Astrocyte of the spinal cord (primary cell): ENCODE measurements at places on chromosomes 2 and 18.

DNA sequence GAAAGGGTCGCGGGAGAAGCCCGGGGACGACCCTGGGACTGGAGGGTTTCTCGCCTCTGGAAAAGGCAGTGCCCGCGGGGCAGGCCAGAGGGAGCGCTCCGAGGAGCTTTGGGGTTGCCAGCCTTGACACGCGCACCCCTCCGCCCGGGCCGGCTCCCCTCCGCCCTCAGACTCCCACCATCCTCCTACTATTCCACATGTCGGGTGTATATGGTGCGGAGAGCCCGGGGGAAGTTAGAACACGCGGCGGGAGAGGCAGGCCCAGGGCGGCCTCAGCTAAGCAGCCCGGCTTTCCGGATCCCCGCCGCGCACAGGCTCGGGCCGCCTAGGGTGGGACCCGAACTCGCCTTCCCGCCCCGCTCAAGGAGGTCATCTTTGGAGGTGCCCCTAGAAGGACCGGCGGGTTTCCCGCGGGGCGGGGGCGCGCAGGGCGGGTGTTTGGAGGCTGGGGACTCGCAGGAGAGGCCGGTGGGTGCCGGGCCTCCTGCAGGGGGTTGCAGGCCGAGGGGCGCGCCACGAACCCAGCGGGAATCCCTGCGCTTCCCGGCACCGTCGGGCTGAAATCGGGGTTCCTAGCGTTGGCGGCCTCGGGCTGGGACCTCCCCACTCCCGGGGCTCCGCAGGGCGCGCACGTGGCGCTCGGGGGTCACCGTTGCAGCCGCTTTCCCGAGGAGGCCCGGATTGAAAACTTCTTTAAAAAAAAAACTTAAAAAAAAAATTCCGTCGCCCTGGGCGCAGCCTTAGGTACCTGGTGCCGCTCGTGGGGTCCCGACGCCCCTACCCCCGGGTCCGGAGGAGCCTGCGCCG, 3.7 kb downstream of the NFATC1 start:
- DNase-seq: no peak

DNA sequence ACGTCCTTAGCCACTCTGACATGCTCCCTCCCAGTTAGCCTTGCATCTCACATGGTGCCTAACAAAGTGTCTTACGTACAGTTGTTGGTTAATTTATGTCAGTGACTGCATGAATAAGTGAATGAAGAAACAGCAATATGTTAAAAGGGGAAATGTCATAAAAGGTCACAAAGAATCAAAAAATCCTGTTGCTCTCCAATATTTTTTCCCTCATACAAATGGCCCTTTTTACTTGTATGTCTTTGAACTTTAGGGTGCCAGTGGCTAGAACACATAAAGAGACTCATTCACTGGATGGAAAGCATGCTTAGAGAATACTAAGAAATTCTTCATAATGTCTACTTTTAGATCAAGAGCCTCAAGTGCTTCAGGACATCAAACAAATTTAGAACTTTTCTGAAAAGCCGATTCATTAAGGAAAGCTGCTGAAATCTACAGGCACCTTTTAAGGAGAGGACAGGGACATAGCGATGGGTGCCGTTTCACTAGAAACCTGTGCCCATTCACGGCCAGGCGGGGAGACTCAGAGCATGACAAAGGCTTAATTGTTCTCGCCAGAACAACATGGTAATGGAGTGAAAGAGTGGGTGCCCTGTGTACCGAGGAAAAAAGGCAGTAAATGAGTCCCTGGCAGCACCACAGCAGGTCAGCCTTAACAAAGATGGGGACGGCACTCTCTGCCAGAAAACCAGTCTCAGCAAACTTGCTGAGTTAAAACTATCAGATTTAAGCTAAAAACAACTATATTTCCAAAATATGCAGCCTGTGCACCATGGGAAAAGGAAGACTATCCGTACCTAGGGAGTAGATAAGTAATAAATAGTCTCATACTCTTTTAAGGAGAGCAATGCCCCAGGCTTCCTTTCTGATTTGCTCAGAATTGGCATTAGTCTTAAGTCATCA, 71.6 kb upstream of the SPTBN1 start:
- no peak for DNase-seq

DNA sequence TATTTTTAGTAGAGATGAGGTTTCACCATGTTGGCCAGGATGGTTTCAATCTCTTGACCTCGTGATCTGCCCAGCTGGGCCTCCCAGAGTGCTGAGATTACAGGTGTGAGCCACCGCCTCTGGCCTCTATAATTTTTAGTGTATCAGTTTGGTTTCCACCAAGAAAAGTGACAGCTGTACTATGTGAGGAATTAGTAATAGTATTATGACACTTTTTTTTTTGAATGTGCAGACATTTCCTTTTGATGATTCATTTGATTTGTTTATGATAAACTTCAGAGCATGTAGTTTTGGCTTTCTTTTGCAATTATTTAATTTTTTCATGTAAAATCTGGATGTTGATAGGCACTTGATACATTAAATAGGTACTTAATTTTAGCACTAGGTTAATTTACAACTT, 61.5 kb downstream of the PTPN4 start:
- DNase-seq: no peak

DNA sequence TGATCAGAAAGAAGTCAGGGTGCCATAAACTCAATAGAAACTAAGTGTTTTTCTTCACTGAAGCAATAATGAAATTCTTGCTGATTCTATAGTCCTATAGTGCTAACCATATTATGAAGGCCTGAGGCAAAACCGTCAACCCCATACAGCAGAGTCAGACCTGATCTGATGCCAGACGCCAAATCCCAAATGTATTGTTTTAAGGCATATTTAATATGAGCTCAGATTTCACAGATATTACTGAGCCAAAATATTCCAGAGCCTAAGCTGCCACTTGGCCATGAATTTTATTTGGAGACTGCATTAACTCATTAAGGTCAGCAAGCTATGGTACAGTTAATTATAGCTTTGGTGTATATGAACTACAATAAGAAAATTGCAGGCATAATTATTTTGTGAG, 53.4 kb downstream of the SCN1A start:
- no peak for DNase-seq

GRCh38 chr2:43085929-43086328, 140.5 kb downstream of the ZFP36L2 start:
- no peak for DNase-seq

- DNase-seq: peak; percentile 2
Observed at GRCh38 chr2:169172151-169172735, 102.9 kb downstream of the DHRS9 start.

- peak; percentile 33 for DNase-seq
Observed at GRCh38 chr2:70686577-70687460, 81.2 kb downstream of the ADD2 start.

GRCh38 chr2:128486640-128487375, 168.1 kb upstream of the HS6ST1 start:
- no peak for DNase-seq

DNA sequence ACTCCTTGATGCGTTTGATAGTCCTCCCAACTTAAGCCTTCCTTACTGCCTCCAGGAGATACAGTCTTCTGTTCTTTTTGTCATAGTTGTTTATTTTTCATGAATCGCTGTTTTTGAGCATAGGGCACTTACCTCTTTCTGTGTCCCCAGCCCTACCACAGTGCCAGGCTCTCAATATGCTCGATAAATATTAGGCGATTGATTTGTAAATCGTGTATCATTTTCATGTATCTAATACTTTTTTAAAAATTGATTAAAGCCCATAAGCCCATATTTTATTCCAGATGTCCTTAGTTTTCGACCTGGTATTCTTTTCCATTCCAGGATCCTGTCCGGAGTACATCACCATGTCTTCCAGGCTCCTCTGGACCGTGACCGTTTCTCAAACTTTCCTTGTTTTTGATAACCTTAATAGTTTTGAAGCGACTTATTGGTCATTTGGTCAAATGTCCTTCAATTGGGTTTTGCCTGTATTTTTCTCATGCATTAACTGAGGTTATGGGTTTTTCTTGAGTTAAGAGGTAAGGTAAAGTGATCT, 444 bp upstream of the MMADHC start:
- DNase-seq: no peak

GRCh38 chr2:71589763-71590162, 136.4 kb downstream of the DYSF start:
- no peak for DNase-seq

GRCh38 chr2:240425236-240425615, 10.2 kb upstream of the GPC1 start:
- DNase-seq: no peak

GRCh38 chr2:25025229-25026007, 16.5 kb upstream of the EFR3B start:
- no peak for DNase-seq

GRCh38 chr2:105597806-105598803, 146.6 kb upstream of the NCK2 start:
- no peak for DNase-seq

DNA sequence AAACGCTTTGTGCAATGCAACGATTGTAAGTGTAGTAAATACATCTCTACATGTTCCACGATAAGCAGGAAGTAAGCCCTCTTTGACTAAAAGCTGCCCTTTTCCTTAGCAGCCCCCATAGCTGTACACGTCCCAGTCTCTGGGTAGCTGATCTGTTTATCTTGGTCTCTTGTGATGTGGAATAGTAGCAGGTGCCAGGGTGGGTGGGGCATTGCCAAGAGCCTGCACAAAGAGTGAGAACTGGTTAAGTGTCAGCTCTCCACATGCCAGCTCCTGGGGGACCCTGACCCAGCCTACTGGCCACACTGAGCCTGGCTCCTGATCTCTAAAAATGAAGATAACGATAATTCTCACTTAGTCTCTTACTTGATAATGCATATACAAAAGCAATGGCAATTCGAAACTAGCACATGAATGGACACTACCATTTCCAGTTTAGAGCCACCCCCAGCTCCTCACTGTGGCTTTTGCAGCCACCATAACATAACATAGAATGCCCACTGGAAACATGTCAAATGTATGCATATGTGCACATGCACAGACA, 92.3 kb downstream of the MYT1L start:
- no peak for DNase-seq

- no peak for DNase-seq
Observed at GRCh38 chr2:86790676-86791572, at the start of gene CD8A. Gene CD8A, minus strand, starts transcription at chr2:86790913. Its CDS starts 88 bp downstream, at chr2:86790825.

DNA sequence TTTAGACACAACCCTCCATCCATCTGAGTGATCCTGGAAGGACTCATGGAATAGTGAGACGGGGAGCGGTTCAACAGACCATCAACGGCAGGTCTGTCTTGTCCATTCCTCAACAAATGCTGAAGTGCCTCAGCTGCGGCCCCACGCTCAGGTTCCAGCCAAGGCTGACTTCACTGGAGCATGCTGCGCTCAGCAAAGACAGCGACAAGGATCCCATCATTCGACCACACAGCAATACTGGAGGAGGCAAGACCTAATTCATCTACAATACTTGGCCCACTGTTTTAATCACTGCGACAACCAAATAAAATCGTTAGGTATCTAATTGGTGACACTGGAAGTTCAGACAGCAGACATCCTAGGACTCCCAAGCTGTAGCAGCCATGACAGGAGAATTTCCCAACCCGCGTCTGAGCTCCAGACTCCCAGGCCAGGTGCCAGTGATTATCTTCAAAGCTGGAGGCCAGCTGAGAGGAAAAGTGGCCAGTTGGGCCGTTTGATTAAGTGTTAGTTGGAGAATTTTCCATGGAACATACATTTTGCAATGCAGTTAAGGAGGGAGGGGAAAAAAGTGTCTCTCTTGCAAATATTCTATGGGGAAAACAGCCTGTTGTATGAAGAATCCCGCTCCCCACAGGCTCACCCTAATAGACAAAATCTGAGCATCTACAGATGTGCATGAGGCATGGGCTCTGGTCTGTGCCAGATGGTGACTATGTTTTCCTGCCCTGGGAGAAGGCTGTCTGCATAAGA, 92.5 kb upstream of the SLC35G4 start:
- DNase-seq: no peak

DNA sequence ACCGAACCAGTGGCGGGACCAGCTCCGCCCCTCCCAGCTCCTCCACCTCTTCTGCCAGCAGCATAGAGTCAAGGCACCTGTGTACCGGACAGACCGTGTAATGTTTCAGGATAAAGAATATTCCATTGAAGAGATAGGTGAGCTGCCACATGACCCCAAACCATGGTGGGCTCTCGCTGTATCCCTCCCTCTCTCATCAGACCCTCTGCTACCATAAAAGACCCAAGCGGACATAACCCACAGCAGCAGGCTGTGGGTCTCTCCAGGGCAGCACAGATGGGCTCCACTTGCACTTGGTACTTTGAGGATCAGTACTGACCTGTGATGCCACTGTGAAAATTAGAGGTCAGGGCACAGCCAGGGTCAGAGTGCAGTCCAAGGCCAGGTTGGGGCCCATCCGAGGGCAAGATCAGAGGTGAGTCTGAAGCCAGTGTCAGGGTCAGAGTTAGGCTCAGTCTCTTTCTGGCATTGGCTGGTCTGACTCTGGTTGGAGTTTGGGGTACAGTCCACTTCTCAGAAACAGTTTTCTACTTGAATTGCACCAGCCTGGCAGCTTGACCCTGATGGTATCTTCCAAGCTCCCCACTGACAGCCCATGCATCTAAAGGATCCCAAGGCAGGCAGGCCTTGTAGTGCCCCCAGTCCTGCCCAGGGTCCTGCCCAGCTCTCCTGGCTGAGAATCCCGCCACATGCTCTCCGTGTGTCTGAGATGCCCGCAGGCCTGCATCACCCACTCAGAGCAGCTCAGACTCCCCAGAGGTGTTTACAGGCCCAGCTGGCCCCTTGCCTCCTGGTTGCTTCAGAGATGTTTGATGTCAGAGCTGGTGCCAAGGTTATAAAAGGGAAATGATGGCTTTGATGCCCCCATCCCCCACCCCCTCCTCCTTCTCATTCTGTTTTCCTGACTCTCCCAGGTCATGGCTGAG, 212.1 kb downstream of the DYSF start:
- DNase-seq: no peak

GRCh38 chr2:217573571-217573970, 429.2 kb downstream of the TNS1 start:
- peak; percentile 26 for DNase-seq

DNA sequence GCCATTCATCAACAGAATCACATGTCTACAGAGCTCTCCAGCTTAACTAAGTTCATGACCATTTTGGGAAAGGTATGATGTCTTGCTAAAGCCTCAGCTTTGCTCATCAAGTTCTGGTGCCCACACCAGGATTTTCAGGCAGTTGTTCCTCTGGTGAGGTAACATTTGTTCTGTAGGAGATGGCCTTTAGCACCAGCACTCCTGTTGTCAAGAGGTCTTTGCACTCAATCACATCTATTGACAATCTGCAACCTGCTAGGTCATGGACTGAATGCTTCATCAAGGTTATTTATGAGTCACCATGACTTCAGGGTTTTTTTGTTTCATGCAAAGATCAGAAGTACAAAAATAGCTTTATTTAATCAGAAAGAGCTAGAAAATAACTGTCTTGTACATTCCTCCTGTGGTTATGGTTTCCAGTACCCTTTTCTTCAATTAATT, 36.6 kb upstream of the VIT start:
- no peak for DNase-seq

GRCh38 chr2:70087702-70088597, 673 bp downstream of the PCBP1 start:
- DNase-seq: peak; percentile 66

GRCh38 chr2:220002251-220002650, 374.8 kb downstream of the SLC4A3 start:
- peak; percentile 9 for DNase-seq

- no peak for DNase-seq
Observed at GRCh38 chr2:217930761-217931563, 71.8 kb downstream of the TNS1 start.
